ENCODE measurements at places on chromosomes 7 and 10.

GRCh38 chr10:126930883-126931503 is 25.8 kb downstream of the DOCK1 start:
- DNase-seq, result no peak

DNA sequence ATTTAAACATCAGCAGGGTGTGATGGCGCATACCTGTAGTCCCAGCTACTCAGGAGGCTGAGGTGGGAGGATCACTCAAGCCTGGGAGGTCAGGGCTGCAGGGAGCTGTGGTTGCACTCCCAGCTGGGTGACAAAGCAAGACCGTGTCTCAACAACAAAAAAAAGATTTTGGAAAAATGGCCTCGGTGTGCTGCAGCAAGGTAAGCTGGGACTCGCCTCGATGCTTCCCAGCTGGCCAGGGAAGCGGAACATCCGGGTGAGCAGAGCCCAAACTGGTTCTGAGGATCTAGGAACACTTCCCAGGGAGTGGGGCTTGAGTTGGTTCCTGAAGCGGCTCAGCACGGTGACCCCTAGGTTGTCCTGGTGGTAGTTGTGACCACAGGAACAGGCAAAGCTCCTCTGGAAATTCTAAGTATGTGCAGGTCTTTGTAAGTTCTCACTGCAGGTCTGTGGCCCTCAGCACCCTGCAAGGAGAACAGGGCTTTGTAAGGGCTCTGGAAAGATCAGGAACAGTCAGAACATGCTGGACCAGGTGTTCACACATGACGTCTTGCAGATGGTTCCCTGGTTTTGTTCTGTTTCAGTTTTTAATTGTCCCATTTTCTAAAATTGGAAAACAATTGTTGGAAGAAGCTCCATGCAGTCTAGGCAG is 38.6 kb upstream of the ZMIZ2 start:
- DNase-seq, result no peak

- DNase-seq, result no peak
Measured at GRCh38 chr7:125529249-125529648, 599.6 kb upstream of the POT1 start.

- DNase-seq, result peak; percentile 81
Measured at GRCh38 chr7:99473315-99473596, 566 bp downstream of the ZNF789 start.

DNA sequence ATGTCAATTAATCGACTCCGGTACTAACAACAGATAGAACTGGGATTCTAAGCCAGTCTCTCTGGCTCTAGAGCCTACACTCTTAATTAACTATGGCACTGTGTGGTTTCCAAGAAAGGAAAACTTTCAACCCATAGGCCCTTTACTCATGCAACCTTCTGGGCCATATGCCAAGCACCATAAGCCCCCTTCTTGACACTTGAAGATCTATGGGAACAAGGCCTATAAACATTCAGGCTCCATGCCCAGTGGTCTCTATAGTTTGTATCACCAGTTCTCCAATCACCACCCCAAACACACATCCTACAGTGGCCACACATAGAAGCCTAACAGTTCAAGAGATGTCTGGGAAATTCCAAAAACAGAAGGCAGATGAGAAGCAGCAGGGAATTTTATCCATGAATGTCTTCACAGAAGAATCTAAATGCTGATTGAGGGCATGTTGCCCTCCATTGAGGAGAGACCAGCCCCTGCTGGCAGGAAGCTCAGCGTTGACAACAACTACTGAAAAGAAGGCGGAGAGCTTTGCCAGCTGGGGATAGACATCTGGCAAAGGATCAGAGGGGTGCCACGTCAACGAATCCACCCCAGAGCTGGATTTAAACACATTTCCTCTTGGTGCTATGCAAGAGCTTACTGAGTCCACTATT is 64.4 kb downstream of the GRM3 start:
- no peak for DNase-seq

DNA sequence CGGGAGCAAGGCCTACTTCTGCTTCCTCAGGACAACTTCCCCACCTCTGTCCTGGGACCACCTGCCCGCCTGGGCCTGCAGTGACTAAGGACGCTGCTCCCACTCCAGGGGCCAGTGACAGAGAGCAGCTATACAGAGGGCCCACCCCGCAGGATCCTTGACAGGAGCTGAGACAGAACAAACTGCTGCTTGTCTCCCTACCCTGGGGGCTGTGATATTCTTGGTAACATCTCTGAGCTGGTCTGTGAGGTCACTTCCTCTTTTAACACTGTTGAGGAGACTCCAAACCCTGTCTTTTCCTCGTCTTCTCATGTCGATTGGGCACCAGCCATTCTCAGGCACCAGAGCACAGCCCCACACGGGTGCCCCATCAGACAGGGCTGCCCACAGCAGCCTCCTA is 6.9 kb upstream of the MRPS24 start:
- DNase-seq, result no peak

GRCh38 chr10:104328896-104329710 is 9.2 kb downstream of the ITPRIP start:
- peak; percentile 46 for DNase-seq

GRCh38 chr7:69889338-69889975 is 291.2 kb downstream of the AUTS2 start:
- no peak for DNase-seq

- DNase-seq, result no peak
Measured at GRCh38 chr7:98056580-98056979, 50.1 kb upstream of the LMTK2 start.
